ENCODE measurements at places on chromosomes 16 and 17.

- DNase-seq: no peak
Measured at GRCh38 chr16:27600381-27600780, 50.4 kb downstream of the KATNIP start.

- DNase-seq: no peak
Measured at GRCh38 chr17:11336290-11336689, 95.3 kb downstream of the SHISA6 start.

- peak; percentile 89 for DNase-seq
Measured at GRCh38 chr17:32006957-32007462, at the start of gene LRRC37B. Gene LRRC37B, plus strand, starts transcription at chr17:32007383. Its CDS starts 14,010 bp downstream, at chr17:32021393.

DNA sequence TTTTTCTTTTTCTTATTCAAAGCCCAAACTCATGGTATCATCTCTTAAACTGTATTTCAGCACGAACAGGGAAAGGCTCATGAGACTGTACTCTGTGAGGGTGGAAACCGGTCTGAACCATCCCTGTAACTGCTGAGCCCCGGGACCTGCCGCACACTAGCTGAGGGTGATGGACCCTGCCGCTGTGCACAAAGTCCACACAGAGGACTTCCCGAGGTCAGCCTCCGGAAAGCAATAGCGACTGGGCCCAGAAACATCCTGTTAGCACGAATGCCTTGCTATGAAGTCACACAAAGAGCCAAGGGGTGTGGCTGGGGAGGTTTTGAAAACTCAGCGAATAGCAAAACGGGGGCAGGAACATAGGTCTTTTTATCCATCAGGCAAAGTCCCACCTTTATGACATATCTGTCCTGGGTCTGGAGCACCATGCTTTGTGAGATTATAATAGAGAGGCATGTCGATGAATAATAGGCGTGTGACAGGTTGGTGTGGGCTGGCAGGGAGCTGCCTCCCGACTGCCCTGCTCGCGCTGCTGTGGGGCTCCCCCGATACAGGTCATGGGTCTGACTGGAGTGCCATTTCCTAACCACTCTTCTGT, 33.4 kb downstream of the CDK5R1 start:
- DNase-seq: no peak

GRCh38 chr17:62062302-62062701, 2.8 kb downstream of the MED13 start:
- no peak for DNase-seq

DNA sequence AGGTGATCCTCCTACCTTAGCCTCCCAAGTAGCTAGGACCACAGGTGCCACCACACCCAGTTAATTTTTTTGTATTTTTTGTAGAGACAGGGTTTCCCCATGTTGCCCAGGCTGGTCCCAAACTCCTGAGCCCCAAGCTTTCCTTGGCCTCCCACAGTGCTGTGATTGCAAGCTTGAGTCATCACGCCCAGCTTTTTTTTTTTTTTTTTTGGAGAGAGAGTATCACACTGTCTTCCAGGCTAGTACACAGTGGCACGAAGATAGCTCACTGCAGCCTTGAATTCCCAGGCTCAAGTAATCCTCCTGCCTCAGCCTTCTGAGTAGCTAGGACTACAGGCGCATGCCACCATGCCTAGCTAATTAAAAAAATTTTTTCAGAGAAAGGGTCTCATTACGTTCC, 27.2 kb downstream of the HEATR9 start:
- DNase-seq: no peak

DNA sequence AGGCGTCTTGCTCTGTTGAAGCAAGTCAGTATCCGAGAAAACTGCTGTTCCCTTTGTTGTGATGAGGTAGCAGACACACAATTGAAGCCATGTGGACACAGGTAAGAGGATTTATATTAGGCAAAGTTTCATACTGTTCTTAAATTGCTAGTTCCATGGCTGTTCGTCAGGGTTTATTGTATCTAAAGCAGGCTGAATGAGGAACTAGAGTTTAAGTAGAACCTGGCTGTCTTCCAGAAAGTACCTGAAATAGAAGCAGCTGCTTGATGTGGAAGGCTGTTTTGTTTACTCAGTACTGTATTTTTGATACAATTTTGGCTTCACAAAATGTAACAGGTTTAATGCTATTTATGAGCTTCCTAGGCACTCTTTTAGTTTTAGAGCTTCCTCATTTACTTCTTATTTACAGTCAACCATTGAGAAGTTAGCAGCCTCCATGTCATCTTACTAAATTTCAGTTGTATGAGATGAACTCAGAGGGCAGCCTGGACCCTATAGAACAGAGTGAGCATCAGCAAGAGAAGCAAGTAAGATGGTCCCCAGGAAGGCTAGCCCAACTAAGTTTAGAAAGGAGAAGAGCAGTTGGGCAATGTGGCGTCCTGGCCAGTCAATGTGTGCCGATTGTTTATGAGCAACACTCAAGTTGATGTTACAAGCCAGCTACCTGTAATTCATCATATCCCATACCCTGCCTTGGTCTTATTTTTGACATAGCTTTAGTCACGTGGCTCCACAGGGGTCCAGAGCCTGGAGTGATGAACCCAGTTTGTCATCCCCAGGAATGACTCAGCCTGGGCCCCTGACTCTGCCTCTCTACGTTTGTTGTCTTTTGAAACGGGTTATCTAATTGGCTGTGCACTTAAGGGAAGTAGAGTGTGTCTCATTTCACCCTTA, 9.7 kb upstream of the ARL2BP start:
- DNase-seq: no peak

DNA sequence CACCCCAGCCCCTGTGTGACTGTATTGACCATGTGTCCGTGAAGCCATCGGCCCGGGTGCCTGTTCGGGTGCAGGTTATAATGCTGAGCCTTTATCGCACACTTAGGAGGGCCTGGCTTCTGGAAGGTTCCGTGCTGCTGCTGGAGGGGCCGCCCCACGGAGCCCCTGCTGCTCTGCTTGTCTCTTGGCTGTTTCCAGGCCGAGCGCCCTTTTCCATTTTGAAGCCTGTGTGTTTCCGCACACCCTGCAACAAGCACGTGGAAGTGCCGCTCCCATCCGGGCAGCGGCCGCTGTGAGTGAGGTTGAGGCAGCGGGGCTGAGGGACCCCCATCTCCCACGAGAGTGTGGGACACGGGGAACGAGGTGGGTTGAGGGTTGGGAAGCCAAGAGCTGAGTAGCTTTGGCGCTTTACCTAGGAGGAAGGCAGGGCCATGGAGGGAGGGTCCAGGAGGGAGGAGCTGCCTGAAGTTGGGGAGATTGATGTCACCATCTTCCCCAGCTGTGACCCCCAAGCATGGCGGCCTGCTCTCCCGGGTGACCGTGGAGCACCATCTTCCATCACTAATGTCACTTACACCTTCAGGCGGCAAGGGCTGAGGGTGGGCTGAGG, 200.1 kb upstream of the GSE1 start:
- DNase-seq: no peak

DNA sequence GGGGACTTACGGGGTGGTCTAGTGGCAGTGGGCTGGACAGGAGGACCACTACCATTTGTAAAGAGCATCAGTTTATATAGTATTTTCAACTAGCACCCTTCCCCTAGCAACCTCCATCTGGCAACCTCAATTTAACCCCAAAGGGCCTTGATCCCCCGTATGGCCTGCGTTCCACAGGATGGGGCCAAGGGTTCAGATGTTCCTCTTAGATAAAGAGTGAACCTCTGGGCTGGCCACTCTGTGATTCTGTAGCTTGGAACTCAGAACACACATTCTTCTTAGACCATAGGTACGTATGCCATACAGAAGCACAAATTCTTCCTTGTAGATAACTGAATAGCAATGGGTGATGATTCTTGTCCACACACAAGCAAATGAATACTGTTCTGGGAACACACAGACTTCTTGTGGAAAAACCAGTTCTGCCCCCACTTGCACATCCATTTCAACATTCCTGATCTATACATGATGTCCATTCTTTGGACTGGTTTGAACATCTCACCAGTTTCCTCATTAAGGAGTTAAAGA, 1.9 kb upstream of the GGA2 start:
- no peak for DNase-seq

DNA sequence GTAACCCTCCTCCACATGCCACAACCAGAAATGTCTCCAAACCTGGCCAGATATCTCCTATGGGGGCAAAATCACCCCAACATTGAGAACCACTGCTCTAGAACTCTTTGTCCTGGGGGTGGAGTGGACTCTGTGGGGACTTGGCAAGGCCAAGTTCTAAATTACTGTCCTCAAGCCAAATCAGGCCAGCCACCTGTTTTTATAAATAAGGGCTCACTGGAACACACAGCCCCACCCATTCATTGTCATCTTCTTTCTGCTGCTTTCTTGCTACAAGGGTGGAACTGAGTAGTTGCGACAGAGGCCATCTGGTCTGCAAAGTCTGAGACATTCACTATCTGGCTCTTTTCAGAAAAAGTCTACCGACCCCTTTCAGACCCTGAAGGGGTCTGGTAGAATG, 26.8 kb upstream of the TMEM220 start:
- DNase-seq: no peak

DNA sequence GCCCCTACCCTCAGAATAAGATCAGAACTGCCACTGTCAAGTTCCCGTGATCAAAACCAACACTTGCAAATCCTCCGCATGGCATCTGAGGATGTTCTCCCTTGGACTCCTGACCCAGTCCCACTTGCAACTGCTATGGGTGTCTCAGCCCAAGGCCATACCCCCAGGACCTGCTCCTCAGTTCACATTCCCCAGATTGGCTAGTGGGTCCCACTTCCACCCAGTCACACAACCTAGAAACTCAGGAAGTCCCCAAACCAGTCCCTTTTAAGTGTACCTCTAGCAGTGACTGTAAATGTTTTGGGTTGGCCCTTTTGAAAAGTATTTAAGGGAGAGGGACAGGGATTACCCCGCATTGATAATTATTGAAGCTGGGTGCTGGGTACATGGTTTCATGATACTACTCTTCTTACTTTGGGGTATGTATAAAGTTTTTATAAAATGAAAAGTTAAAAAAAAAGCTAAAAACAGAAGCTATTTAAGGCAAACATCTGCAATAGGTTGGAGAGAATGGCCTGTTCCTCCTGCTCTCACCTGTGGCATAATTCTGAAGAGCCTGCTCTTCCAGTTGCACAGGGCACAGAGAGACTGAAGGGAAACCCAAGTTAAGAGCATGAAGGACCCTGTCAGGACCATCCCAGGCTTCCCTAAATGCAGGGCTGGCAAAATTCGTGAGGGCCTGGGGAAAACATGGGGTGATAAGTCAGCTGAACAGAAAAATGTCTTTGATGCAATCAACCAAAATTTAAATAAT, 42.5 kb downstream of the ERN1 start:
- no peak for DNase-seq

DNA sequence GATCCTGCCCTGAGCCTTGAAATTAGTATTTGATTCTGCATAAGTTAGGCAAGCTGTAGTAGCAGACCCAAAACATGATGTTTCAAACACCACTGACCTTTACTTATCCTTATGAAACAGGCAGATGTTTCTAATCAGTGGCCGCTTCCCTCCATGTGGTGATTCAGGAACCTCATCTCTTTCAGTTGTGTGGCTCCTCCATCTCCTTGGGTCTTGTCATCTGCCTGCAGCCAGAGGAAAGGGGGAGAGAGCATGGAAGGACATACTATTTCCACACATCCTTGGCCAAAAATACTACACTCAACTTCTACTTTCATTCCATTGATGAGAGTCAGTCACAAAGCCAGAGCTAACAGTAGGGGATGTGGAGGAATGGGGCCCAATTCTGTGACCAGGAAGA, 41.6 kb upstream of the IRX6 start:
- DNase-seq: no peak

DNA sequence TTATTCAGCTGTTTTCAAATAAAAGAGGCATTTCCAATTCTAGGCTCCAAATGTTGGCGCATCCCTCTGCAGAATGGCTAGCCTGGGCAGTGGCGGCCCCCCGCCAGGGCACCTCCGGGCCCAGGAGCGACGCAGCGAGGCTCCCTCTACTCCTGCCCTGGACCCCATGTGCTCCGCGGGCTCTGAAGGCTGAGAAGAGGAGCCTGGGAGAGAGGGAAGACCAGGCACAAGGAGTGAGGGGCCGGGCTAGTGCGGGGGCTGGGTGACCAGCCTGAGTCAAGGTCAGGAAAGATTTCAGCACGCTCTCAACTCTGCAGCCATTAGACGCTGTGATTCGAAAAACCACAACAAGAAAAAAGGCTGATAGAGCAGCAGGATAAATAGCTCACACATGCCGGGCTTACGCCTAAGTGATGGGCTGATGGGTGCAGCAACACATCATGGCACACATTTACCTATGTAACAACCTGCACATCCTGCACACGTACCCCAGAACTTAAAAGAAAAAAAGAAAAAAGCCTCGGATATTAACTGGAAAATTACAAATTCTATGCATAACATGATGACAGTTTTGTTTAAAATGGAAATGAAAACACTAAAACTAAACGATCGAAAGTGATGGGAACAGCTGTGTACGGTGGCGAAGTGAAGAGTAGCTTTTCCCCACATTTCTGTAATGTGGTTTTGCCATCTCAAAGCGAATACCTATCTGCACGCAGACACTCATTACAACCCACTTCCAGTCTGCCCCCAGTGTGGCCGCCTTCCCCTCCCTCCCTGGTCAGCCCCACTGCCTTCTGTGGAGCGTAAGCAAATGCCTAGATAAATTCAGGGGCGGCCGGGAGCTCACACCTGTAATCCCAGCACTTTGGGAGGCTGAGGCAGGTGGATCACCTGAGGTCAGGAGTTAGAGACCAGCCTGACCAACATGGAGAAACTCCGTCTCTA, 44.4 kb downstream of the MAP1LC3B start:
- DNase-seq: no peak

GRCh38 chr16:12255473-12255872, 278.9 kb downstream of the SNX29 start:
- no peak for DNase-seq

- no peak for DNase-seq
Measured at GRCh38 chr17:82243648-82244412, 15.0 kb downstream of the SLC16A3 start.

DNA sequence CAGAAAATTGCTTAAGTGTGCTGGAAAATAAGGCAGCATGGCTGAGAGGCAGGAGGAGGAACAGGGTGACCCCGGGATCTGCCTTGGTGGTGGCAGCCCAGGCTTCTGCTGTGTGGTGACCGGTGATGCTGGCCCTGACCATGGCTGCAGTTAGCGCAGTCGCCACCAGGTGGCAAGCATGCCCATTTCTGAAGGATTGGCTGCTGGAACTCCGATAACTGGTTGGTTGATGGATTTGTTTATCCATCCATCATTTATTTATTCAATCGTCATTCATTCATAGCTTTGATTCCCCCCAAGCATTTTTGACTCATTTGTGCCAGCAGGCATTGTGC, 29.1 kb upstream of the ITGA3 start:
- DNase-seq: peak; percentile 7

DNA sequence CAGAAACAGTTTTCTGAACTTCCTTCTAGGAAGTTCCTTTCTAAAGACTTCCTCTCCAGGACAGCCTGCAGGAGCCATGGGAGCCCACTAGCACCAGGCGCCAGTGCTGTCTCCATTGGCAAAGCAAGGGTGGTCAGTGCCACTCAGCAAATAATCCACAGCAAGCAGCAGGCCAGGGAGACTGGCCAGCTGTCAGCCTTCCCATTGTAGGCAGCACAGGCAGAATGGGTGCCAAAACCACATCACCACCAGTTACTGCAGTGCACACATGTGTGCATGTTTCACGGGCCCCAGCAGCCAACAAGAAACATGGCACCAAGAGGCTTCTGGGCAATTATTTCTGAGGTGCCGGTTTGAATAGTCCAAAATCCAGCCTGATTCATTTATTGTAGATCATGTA, 26.7 kb downstream of the DNASE1 start:
- DNase-seq: no peak

All from NCI-H526 (cell line).